Tongue (tissue), 3 donors: ENCODE measurements at places on chromosomes 12 and 14. TPM values are rescaled to one million over a fixed set of nuclear protein-coding genes. Genes with fewer than 3 reads are reported as not detected.

The FAM222A gene
- 3.1 TPM for total RNA-seq

The CAPRIN2 gene
- total RNA-seq = 32.9 TPM

The DNAH10 gene
- 0.62 TPM for total RNA-seq

The ADSS1 gene
- 98.8 TPM for total RNA-seq

The TMEM63C gene
- 0.92 TPM for total RNA-seq

The PRMT5 gene
- total RNA-seq = 64.8 TPM

The WNK1 gene
- 140 TPM for total RNA-seq

The OR6C3 gene
- not detected for total RNA-seq

The LRRC9 gene
- total RNA-seq = under 0.01 TPM

The ADAM20 gene
- 5.0 TPM for total RNA-seq

The CALCOCO1 gene
- 137 TPM for total RNA-seq

The TMTC1 gene
- 67.0 TPM for total RNA-seq

The NOS1 gene
- 21.2 TPM for total RNA-seq

The ANKS1B gene
- 16.5 TPM for total RNA-seq
